ENCODE measurements at places on chromosomes 16 and 17. TPM values are rescaled to one million over a fixed set of nuclear protein-coding genes. Genes with fewer than 3 reads are reported as not detected.

Gene SLC2A4
- 32.5 TPM for total RNA-seq

Gene HBM
- total RNA-seq: not detected

Gene TSPAN10
- total RNA-seq: 3.5 TPM

Gene TBC1D3C
- total RNA-seq: not detected

Gene NRN1L
- 1.4 TPM for total RNA-seq

Gene KRT27
- total RNA-seq: not detected

Gene ZP2
- total RNA-seq: not detected

Gene CTCF
- total RNA-seq: 51.7 TPM

Gene TMEM238L
- total RNA-seq: 0.66 TPM

Gene CHST5
- total RNA-seq: 0.33 TPM

Gene DLX3
- 0.44 TPM for total RNA-seq

- no peak within 1 kb of the TSS for H3K4me3 ChIP-seq
- H3K27ac ChIP-seq: no peak within 1 kb of the TSS
- H3K4me1 ChIP-seq: no peaks in the 10 kb centered on the region
- H3K36me3 ChIP-seq: no peaks in the 10 kb centered on the region
- DNase-seq: no peak
- no peaks in the 10 kb centered on the region for H3K27me3 ChIP-seq
Measured at GRCh38 chr16:55832773-55833691, at the start of gene CES1. CES1 (minus strand) TSS chr16:55833096; CDS start chr16:55833055, 41 bp downstream.

DNA sequence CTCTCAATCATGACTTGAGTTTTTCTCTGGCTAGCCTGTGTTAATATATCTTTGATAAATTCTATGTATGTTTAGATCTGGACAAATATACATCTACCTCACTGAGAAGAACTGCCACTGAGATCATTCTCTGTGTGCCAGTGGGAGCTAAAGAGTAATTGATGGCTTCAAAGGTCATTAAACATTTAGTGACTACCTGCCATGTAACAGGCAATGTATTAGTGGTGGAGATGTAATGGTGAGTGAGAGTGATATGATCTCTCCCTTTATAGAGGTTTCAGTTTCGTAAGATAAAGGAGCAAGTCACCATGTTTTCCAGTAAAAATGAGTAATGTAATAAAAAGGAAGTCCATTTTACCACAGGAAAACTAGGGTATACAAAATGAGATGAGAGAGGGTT is 235.8 kb upstream of the CDH8 start:
- H3K27me3 ChIP-seq: no peaks in the 10 kb centered on the region
- H3K4me1 ChIP-seq: no peaks in the 10 kb centered on the region
- DNase-seq: no peak

DNA sequence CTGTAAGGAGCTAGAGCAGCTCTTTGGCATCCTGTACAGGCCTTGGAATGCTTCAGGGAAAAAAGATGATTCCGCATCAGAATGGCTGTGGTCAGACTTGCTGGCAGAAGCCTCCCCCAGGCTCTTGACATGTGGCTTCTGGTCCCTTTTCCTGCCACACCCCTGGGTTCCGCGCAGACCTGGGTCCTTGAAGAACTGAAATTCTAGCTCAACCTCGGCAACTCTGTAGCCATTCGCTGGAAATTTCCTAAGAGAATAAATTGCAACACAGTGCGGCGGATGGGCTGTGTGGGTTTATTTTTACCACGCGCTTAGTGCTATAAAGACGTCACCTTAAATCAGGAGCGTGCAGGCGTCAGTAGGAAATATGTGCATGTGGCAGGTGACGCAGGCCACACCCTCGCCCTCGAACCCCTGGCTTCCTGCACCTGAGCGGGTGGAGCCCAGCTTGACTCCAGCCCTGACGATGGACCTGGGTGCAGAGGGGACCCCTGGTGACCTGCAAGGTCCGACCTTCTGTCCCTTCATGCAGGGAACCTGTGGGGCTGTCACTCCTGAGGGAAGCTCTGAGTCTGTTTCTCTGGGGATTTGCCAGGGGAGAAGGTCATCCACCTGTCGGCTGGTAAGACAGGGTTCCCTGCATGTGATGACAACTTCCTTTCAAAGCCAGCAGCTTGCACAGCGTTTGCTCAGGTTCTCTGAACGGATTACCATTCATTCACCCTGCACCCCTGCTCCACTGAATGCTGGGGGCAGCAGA is 46.3 kb downstream of the METRNL start:
- H3K36me3 ChIP-seq: no peaks in the 10 kb centered on the region
- peak overlapping the region; percentile 31 for H3K4me3 ChIP-seq
- peak; percentile 53 for DNase-seq
- no peaks in the 10 kb centered on the region for H3K27me3 ChIP-seq
- peak overlapping the region; percentile 25 for H3K27ac ChIP-seq
- peaks cover 8% of the 10 kb centered on the region for H3K4me1 ChIP-seq

DNA sequence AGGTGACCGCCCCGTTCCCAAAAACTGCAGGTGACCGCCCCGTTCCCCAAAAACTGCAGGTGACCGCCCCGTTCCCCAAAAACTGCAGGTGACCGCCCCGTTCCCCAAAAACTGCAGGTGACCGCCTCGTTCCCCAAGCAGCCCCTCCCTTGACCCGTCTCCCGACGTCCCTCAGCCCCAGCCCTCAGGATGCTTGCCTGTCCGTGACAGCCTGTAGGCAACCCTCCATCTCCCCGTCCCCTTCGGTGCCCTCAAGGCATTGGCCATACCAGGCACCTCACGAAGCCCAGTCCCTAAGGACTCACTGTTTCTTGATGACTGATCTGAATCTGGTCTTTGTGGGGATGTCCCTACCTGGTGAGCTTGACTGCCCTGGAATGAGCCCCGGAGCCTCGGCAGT is 25.1 kb downstream of the SGSM2 start:
- no peaks in the 10 kb centered on the region for H3K27me3 ChIP-seq
- H3K27ac ChIP-seq: no peak overlapping the region

DNA sequence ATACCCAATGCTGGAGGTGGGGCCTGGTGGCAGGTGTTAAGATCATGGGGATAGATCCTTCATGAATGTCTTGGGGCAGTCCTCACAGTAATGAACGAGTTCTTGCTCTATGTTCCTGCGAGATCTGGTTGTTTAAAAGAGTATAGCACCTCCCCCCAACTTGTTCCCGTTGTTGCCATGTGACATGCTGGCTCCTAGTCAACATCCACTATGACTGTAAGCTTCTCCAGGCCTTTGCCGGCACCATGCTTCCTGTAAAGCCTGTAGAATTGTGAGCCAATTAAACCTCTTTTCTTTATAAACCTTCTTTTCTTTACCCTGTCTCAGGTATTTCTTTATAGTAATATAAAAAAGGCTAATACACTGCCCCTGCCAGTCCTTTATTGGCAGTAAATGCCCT is 33.3 kb downstream of the RANBP10 start:
- no peaks in the 10 kb centered on the region for H3K36me3 ChIP-seq
- H3K27ac ChIP-seq: peak overlapping the region; percentile 40
- no peaks in the 10 kb centered on the region for H3K27me3 ChIP-seq
- no peak for DNase-seq
- no peak overlapping the region for H3K4me3 ChIP-seq
- no peaks in the 10 kb centered on the region for H3K4me1 ChIP-seq

GRCh38 chr17:58329810-58330537 is 1.4 kb upstream of the TSPOAP1 start:
- no peak for DNase-seq
- H3K27ac ChIP-seq: no peak overlapping the region
- H3K4me3 ChIP-seq: no peak overlapping the region
- H3K27me3 ChIP-seq: no peaks in the 10 kb centered on the region
- H3K4me1 ChIP-seq: no peaks in the 10 kb centered on the region

- no peaks in the 10 kb centered on the region for H3K36me3 ChIP-seq
- H3K27me3 ChIP-seq: no peaks in the 10 kb centered on the region
- no peaks in the 10 kb centered on the region for H3K4me1 ChIP-seq
- no peak overlapping the region for H3K27ac ChIP-seq
- no peak for DNase-seq
Measured at GRCh38 chr17:36127199-36127893, 23.7 kb downstream of the CCL4 start.

GRCh38 chr16:87132361-87133014 is 184.7 kb downstream of the C16orf95 start:
- DNase-seq: peak; percentile 75
- H3K4me3 ChIP-seq: no peak overlapping the region

DNA sequence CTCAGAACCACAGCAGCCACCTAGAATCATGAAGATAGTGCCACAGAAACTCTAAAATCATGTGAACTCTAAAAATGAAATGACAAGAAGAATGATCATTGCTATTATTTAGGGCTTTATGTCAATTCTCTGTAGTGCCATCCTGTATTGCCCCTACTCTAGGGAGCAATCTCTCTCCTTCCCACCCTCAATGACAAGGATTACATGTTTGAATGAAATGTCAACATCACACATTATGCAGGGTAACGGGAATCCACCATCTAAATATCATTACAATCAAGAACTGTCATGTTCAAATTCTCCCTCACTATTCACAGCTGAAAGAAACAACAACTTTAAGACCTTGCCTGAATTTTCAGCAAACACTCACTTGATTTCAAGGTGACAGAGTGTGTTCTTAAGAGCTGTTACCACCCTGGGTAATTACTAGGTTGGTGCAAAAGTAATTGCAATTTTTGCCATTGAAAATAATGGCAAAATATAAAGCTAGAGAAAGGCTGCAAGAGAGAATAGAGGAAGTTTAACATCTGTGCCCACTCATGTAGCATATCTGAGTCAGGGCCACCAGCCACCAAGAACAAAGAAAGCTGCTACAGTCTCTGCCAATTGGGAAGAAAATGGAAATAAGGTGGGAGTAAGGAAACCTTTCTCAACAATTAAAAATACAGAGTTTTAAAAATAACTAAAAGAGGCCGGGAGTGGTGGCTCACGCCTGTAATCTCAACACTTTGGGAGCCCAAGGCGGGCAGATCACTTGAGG is 112.8 kb upstream of the PSMD7 start:
- H3K36me3 ChIP-seq: no peaks in the 10 kb centered on the region
- no peak for DNase-seq
- no peak overlapping the region for H3K4me3 ChIP-seq
- H3K27me3 ChIP-seq: no peaks in the 10 kb centered on the region

DNA sequence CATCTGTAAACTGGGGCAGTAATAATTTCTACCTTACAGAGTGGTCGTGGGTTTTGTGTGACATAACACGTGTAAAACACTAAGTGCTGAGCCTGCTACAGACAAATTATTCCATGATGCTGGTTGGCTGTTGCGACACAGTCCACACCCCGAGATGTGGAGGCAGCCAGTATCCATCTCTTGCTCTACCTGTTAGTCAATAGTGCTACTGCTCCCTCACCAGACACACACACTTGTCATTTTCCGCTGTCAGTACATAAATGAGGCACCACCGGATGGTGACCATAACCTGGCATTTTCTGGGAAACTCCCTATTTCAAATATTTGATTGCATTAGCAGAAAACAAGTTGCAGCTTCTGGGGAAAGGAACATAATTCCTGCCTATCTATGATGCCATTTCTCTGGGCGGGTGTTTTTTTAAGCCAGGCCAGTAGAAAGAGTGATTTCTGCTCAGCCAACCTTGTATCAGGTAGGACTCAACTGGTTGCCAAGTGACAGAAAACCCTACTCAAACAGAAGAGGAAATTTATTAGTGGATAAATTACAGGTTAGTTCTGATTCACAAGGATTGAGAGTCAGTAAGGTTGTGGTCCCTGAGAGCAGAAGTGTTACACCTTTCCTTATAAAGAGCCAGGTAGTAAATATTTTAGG is 24.1 kb downstream of the DNAJA2 start:
- H3K27ac ChIP-seq: no peak overlapping the region
- no peaks in the 10 kb centered on the region for H3K27me3 ChIP-seq
- H3K4me3 ChIP-seq: no peak overlapping the region
- DNase-seq: no peak
- H3K36me3 ChIP-seq: no peaks in the 10 kb centered on the region

DNA sequence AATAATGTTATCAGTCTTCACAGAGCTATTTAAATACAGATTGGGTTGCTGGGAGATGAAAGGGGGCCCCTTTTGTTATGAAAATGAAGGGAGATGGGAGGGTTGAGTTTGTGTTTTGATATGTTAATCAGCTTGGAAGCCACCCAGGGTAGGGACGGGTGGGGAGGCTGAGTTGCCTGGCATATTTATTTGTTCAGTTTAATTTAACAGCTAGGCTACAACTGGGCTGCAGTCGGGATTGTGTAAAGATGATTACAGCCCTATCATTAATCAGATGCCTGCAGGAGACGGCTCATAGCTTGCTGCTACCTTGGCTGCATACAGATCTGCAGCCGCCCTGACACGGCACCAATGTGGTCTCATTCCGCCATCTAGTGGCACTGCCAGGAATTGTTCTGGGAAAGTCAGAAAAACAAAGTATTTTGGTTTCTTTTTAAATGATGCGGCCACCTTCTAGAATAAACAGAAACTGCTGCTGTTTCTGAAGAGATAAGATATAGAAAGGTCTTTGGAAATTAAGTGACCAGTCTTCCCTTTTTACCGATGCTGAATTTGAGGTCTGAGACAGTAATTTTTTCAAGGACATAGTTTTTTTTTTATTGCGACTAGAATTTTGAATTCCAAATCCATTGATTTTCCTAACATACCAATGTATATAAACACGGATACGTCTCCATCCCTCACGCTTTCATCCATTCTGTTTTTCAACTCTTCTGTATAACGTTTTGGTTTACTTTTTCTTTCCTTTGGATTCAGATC is 458.0 kb upstream of the ASIC2 start:
- no peak overlapping the region for H3K4me3 ChIP-seq
- DNase-seq: peak; percentile 44
- H3K27me3 ChIP-seq: no peaks in the 10 kb centered on the region
- H3K36me3 ChIP-seq: no peaks in the 10 kb centered on the region
- H3K27ac ChIP-seq: no peak overlapping the region

DNA sequence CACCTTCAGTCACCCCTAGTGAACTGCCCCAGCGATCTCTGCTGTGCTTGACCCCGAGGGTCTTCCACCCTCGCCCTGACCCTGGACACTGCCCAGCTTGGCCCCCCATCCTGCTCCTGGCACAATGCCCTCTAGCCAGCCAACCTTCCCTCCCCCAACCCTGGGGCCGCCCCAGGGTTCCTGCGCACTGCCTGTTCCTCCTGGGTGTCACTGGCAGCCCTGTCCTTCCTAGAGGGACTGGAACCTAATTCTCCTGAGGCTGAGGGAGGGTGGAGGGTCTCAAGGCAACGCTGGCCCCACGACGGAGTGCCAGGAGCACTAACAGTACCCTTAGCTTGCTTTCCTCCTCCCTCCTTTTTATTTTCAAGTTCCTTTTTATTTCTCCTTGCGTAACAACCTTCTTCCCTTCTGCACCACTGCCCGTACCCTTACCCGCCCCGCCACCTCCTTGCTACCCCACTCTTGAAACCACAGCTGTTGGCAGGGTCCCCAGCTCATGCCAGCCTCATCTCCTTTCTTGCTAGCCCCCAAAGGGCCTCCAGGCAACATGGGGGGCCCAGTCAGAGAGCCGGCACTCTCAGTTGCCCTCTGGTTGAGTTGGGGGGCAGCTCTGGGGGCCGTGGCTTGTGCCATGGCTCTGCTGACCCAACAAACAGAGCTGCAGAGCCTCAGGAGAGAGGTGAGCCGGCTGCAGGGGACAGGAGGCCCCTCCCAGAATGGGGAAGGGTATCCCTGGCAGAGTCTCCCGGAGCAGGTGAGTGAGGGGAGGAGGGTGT is at the start of gene TNFSF13:
Gene TNFSF13, plus strand, starts transcription at position 207 of the 776 bp plus-strand sequence. Its CDS starts 290 bp downstream, at position 497.
- peak within 1 kb of the TSS; percentile 99 for H3K27ac ChIP-seq
- peaks cover 36% of the 10 kb centered on the region for H3K4me1 ChIP-seq
- DNase-seq: peak; percentile 50
- no peaks in the 10 kb centered on the region for H3K27me3 ChIP-seq
- no peaks in the 10 kb centered on the region for H3K36me3 ChIP-seq

- no peaks in the 10 kb centered on the region for H3K36me3 ChIP-seq
- no peaks in the 10 kb centered on the region for H3K27me3 ChIP-seq
- H3K27ac ChIP-seq: no peak overlapping the region
- no peak for DNase-seq
Measured at GRCh38 chr16:11354733-11355574, 9.7 kb downstream of the RMI2 start.

GRCh38 chr16:68227850-68228553 is 7.9 kb downstream of the ESRP2 start:
- no peaks in the 10 kb centered on the region for H3K36me3 ChIP-seq
- DNase-seq: no peak
- H3K27me3 ChIP-seq: no peaks in the 10 kb centered on the region
- H3K27ac ChIP-seq: no peak overlapping the region
- H3K4me3 ChIP-seq: no peak overlapping the region
- no peaks in the 10 kb centered on the region for H3K4me1 ChIP-seq

All from breast epithelium (tissue), 4 donors.